Activated naive CD8-positive, alpha-beta T cell treated with anti-CD3 and anti-CD28 coated beads for 36 hours (primary cell): ENCODE measurements at places on chromosomes 3 and 15. TPM values are rescaled to one million over a fixed set of nuclear protein-coding genes. Genes with fewer than 3 reads are reported as not detected.

The RBP2 gene
- not detected for total RNA-seq

The KLF13 gene
- 111 TPM for total RNA-seq

The SKOR1 gene
- total RNA-seq: 0.30 TPM

The MED12L gene
- total RNA-seq: 2.1 TPM

The BLM gene
- total RNA-seq: 49.8 TPM

The VWA5B2 gene
- total RNA-seq: not detected

The FAM219B gene
- total RNA-seq: 37.6 TPM

The P2RY13 gene
- not detected for total RNA-seq

The NME9 gene
- not detected for total RNA-seq

The CCDC54 gene
- not detected for total RNA-seq

DNA sequence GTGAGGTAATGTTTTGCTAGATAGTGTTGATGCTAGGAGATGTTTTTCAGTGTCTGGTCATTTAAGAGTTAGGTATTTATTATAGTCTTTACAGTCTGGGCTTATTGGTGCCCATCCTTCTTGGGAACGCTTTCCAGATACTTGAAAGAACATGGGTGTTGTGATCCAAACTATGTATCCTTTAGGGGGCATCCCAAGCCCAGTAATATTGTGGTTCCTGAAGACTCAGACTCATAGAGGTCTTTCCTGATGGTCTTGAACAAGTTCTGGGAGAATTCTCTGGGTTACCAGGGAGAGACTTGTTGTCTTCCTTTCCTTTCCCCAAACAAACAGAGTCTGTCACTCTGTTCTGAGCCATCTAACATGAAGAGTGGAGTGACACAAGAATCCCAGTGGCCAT lies 99.7 kb upstream of the LRRC3B start:
- DNase-seq: no peak

DNA sequence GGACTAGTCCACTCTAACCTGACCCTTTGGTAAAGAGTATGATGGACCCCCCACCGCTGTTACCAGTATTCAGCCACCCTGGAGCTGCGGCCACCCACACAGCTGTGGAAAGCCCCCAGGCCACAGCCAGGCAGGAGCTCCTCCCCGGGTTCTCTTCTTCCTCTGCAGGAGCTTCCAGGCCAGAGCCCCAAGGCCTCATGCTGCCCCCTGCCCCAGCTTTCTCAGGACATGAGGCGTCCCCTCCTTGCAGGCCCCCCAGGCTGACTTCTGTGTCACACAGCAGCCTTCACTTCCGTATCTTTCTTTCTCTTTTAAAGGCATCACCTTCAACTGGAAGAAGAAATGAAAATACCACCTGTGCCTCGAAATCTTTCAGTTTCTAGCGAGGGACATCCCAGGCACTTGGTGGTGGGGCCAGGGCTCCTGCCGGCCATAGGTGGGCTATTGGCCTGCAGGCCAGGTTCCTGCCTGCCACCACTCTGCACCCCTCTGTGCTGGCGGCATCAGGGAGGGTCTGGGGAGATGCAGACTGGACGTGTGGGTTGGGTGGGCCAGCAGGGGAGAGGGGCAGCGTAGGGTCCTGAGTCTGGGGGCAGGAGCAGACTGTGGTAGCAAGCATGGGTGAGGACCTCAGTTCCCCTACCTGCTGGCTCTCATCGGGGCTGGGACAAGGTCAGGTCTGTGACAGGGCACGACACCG lies 19.9 kb downstream of the KLF13 start:
- peak; percentile 59 for DNase-seq

DNA sequence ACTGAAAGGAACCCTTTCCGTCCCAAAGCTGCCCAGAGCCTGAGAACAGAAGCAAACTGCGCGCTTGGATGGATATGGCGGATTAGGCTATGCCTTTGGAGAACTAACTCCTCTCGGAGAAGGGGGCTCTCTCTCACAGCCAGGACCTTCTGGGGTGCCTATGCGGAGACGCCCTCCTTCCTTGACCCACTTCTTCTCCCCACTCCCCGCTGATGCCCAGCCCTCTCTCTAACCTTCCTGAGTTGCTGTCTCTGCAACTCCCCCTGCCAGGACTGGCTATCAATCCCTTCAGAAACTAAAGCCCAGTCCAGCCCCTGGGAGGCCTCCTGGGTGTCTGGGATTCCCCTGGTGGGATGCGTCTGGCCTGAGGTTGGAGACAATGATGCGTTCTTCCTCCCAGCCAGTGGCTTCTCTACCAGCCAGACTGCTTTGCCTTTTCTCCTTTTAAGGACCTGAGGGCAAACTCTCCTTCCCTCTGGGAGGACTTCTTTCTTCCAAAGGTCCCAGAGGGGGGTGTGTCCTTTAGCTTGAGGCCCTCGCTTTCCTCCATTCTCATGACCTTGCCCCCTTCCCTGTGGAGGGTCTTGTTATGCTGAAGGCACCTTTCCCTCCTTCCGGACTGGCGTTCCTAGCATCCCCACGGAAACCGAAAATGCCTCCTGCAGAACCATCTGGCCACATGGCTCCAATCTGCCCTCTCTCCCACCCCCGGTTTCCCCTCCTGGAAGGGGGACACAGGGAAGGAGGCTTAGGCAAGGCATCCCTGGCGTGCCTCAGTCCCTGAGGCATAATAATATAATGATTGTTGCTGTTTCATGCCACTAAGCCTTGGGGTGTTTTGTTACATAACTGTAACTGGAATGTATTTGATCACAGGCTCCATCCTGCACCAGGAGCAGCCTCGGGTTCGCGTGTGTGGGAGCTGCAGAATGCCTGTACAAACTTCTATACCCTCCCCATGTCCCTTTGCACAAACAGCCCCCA lies 63.4 kb upstream of the C15orf39 start:
- DNase-seq: no peak

DNA sequence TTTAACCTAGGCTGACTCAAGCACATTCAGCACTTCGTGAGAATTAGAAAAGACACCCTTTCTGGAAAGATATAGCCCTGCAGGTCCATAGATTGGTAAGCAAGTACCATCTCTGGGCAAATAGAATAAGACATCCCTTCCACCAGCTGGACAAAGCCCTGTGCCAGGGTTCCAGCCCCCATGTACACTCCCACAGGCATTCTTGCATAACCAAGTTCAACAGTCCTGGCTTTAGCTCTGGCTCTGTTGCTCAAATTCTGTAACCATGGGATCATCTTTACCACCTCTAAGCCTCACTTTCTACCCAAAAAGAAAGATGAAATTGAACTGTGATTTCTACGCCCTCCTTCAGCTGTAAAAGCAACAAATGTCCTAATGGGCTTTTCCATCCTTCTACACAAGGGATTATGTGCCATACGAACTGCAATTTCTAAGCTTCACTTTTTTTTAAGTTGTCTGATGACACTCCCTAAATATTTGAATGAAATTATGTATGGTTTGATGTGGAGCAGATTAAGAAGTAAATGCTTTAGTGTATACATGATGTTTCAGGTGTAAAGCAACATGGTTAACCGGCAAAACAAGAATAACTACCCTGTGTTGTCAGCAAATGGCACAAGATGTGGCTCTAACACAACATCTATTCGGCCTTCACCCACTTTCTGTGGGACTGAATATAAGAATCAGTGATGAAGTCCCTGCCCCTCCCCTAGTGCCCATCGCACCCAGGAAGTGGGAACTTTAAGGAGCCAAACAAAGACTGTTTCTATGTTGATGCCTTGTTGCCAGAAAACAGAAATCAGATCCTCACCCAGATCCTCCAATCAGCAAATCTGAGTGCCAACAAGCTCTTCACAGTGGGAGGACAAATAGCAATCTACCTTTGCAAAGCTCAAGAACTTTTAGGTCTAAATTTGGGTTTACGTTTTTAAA lies 165.7 kb downstream of the P3H2 start:
- no peak for DNase-seq

GRCh38 chr3:133887074-133887802 lies 8.4 kb downstream of the RAB6B start:
- DNase-seq: no peak

GRCh38 chr15:31303726-31304648 lies 22.6 kb upstream of the KLF13 start:
- no peak for DNase-seq

- no peak for DNase-seq
Measured at GRCh38 chr15:75192307-75192706, 9.4 kb upstream of the C15orf39 start.

GRCh38 chr3:148950806-148951205 lies 40.5 kb upstream of the GYG1 start:
- no peak for DNase-seq

GRCh38 chr3:139378587-139379241 lies 10.7 kb downstream of the COPB2 start:
- DNase-seq: no peak

DNA sequence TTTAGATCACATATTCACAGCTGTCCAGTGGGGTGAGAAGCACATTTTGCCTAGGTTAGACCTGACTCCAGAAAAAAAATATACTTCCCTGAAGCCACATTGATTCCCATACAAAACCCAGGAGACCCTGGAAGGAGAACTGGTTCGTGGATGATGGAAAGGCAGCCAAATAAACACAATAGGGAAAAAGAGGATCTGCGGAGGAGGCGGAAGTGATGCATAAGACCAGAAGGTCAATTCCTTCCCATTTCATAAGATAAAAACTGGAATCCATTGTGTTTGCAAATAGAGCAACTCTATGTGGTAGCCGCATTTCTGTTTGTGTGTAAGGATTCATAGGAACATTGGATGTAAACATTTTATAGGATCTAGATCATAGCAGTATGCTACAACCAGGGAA lies 781.9 kb upstream of the GRM7 start:
- DNase-seq: no peak

- no peak for DNase-seq
Measured at GRCh38 chr3:123656691-123657090, 71.8 kb upstream of the HACD2 start.

DNA sequence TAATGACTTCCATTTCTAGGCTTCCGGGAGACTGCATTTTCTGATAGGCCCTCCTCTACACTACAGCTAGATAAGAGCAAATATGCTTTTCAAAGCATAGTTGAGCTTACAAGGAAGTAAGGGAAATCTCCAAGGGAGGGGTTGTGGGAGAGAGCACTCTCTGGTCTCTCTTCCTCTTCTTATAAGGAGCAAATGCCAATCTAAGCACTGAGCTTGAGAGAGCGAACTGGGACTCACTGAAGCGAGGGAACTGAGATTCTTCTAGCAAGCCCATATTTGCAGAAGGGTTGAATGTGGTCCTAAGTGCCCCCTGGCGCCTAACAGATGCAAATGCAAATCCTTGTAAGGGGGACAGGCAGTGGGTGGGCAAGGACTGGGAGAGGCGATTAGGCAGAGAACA lies 164.8 kb downstream of the ERC2 start:
- DNase-seq: peak; percentile 22

DNA sequence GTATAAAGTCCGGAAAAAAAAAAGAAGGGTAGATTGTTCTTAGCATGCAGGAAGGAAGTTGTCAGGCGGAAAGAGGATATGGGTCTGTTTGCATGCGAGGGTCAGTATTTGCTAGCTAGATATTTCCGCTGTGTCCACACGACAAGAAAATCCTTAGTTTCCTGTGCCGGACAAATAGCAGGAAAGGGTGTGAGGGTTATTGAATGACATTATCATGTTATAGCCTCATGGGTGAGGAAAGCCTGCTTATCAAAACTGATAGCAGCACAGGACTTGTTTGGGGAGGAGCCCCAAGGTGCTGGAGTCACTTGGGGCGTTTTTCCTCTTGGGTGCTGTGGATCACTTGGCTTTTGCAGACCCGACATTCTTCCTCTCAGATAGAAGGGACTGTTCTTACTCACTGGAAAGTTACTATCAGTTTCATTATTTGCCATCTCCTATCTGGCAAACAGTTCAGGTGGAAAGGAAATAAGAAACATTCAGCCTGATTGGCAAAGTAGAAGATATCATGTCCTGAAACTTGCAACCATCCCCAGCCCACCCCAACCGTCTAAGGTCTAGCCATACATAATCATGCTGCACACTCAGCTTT lies 127.2 kb upstream of the DPH6 start:
- DNase-seq: peak; percentile 14

- no peak for DNase-seq
Measured at GRCh38 chr15:28960979-28961378, 75.2 kb downstream of the APBA2 start.

GRCh38 chr3:24100696-24101402 lies 155.8 kb downstream of the NR1D2 start:
- no peak for DNase-seq

GRCh38 chr3:138442433-138442832 lies 8.0 kb downstream of the ESYT3 start:
- no peak for DNase-seq

DNA sequence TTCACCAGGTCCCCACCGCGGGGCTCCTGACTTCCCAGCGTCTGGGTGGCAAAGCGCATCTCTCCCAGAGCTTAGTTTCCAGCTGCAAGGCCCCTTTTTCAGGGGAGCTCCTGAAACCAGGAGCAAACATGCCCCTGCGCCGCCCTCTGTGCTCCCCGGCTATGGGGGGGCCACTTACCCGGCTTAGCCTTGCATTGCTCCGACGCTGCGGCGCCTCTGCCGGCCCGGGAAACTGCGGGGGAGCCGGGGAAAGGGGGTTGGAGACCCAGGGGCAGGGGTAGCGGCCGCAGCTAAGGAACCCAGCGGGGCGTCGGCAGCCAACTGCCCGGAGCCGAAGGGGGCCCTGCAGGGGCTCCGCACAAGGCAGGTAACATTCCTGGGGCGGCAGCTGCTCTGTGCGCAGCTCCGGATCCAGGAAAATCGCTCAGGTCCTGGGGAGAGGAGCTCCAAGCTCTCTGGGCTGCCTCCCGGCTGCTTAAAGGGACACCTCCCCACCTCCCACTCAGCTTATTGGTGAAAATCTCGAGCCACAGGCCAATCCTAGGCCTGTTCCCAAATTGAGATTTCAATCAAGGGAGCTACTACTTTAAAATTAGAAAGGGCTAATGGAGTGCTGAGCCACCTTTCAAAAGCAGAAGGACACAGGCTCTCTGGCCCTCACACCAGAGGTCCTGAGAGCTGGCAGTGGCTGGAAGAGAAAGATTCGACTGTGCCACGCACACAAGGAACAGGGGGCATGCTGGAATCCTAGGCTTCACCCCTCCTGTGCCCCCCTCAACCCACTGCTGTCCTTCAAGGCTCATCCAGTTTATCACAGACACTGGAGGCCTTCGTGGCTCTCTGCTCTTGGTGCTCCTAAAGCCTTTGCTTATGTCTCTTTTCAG lies 42.7 kb upstream of the PRICKLE2 start:
- no peak for DNase-seq

DNA sequence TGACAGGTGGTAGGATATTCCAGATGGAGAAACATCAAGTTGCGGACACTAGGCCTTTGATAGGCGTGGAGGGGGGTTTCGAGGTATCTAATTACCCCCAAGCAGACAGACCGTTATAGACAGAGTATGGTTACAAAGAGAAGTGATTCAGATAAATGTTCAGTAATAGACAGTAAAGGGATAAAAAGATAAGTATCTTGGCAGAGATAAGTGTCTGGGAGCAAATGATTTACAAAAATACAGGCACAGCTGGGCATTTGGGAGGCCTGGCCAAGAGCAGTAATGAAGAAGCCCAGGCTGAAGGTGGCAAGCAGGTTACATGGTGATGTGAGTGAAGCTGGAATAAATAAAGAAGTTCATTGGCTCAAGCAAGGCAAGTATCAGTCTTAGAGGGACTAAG lies 659 bp upstream of the MYH15 start:
- DNase-seq: no peak

DNA sequence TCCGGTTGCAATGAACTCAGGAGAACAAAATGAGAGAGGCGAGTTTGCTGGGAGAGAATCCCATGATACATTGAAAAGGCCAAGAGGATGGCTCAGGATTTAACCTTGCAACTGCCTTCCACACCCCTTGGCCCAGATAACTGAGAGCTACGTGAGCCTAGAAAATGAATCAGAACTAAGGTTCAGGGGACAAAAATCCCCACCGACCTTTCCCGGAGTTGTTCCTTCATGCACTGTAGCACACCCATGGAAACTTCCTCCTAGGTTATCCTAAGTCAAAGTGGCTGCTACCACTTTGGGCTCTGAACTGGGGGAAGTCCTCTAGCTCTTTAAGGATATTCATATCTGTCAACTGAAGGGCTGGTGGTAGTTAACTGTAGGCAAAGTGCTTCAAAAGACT lies 58.3 kb upstream of the SLC4A7 start:
- no peak for DNase-seq
